ENCODE measurements at places on chromosomes 6 and 20.
A peak's percentile ranks its signal among the peaks of the same experiment; 100 is the strongest.

DNA sequence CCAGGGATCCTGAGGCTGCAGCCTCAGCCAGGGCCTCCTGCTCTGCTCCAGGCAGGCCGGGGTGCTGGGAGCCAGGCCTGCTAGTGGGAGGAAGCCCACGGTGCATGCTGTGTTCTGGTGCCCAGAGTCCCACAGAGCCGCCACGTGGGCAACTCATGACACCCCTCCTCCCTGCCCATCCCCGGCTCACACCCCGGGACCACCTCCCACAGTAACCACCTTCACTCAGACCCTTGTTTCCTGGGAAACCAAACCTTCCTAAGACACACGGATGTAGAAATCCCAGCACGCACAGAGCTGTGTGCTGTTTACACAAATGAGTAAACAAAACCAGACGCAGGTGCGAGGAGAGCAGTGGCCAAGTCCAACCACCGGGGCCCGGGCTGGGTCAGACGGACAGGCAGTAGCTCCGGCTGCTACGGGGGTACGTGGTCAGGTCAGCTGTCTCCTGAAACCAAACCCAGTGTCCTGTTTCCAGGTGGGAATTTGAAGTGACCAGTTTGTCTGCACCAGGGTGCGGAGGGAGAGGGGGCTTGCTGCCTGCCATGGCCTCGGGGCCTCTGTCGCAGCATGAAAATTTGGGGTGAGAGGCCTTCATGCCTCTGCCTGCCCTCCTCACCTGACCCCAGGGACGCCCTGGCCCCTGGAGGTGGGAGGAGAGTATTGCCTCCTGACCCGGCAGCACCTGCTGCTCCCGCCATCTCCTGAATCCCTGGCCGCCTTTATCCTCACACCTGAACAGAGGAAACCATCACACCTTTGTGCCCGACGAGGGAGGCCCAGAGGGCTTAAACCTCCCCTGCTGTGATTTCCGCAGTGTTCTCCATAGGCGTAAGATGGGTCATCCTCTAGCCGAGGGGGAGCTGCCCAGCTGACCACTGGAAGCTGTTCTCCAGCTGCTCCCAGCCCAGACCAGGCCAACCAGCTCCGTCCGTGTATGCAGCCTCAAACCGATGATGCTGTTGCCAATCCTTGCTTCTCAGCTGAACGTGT is 52.0 kb upstream of the SMOC2 start:
- DNase-seq = no peak

DNA sequence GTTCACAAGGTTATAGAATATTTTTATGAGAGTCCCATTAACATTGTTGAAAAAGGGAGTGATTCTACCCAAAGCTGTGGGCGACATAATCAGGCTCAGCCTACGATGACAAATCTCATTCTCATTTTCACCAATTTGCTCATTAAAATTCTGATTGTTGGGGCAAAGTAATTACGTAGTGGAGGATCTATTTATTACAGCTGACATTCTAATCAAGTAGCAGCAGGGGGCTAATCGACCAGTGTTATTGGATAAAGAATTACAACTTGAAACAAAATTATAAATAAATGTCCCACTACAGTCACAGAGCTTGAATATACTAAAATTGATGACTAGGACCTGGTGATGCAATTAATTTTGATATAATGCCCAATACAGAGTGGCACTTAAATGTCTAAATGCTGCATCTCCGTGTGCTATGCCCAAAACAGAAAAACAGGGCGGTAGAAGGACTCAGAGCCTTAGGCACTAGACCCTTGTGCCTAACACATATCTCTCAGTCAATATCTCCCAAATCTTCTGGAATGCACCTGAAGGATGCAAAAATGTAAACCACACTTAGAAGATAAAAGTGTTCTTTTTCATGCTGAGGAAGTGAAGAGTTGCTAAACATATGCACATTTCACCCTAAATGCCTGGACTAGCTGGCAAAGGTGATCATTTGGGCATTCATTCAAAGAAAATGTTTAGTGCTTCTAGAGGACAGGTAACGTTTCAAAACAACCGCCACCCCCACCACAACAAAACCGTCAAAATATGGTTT is 88.3 kb downstream of the CD24 start:
- no peak for DNase-seq

DNA sequence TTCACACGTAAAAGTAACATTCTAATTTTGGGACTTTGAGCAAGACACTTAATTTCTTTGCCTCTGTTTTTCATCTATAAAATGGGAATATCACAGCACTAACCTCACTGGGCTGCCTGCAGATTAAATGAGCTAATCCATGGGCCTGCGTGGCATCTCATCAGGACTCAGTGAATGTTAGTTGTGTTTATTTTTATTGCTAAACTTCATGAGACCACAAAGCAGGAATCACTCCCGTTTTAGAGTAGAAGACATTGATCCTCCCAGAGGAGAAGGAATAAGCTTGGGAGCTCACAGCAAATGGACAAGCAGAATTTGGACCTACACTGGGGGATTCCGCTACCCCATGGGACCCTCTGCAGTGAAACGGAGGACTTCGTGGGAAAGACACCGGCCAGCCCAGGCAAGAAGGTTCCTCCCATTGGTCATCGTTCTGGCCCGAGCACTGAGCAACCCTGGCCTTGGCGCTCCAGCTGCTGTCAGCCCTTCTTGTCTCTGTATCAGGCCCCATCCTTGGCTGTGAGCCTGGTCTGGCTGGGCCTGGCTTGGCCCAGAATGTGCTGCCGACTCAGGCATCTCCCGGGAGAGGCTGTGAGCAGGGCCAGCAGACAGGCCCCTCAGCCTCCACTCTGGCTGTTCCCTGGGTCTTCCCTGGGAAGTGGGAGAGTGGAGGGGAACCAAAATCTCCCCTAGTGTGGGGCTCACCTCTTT is 79.8 kb downstream of the NFATC2 start:
- peak; percentile 78 for DNase-seq

DNA sequence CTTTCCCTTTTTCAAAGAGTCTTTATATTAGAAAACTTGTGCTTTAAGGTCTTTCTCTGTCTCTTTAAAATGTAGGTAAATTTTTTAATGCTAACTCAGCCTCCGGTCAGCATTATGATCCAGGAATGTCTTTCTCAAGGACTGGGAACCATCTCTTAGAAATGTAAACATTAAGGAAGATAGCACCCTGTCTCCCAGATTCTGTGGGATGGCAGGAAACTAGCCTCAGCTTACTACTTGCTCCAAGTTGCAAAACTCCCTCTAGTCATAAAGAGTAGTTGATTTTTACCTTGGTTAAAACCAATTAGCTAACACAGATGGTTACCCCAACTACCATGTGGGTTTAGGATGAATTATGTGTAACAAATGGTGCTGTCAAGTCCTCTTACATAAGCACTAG is 4.7 kb upstream of the TAAR1 start:
- DNase-seq = no peak

DNA sequence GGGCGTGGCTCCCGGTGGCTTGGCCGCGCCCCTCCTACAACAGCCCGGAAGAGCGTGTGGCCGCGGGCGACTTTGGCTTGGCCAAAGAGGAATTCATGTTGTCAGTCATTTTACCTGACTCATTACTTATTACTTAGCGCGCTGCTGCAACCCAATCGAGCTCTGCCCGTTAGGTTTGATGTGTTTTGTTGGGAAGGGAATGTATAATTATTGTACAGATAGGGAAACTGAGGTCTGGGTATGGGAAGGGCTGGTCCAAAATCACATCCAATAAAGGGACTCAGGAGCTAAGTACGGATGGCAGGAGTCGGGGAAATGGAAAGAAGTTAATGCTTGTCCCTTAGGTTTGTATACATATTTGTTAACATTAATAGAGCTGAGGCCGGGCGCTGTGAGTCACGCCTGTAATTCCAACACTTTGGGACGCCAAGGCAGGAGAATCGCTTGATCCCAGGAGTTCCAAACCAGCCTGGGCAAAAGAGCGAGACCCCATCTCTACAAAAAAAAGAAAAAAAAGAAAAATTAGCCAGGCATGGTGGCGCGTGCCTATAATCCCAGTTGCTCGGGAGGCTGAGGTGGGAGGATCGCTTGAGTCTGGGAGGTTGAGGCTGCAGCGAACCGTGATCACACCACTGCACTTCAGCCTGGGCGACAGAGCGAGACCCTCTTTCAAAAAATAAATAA is 639 bp upstream of the ZNF335 start:
- DNase-seq = no peak

DNA sequence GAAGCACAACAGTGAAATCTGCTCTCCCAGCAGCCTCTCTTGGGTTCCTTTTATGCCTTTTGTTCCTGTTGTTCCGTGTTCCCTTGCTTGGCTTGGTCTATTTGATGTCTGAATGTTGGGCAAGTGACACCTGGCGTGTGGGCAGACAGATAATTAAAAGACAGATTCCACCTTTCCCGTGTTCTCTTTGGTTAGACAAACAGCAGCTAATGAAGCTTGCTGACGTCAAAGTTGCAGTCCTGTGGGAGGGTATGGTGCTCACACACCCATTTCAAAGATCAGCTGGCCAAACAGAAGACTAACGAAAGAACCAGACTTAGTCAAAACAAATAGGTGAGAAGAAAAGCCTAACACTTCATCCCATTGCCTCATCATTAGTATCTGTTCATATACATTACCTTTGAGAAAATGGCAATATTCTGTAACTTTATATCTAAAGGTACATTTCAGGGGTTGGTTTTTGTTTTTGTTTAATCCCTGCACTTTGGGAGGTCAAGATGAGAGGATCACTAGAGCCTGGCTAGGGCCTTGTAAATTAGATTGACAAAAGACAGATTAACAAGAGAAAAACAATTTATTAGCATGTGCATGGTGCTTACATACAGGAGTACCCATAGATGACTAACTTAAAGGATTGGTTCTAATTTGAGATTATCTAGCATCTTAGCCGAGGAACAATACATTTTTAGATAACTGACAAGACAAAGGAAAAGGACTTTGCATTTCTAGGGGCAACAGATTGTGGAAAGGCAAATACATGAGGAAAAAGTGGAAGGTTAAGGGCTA is 48.9 kb upstream of the TNFRSF21 start:
- no peak for DNase-seq

GRCh38 chr20:54350415-54350814 is 125.0 kb upstream of the DOK5 start:
- peak; percentile 67 for DNase-seq

DNA sequence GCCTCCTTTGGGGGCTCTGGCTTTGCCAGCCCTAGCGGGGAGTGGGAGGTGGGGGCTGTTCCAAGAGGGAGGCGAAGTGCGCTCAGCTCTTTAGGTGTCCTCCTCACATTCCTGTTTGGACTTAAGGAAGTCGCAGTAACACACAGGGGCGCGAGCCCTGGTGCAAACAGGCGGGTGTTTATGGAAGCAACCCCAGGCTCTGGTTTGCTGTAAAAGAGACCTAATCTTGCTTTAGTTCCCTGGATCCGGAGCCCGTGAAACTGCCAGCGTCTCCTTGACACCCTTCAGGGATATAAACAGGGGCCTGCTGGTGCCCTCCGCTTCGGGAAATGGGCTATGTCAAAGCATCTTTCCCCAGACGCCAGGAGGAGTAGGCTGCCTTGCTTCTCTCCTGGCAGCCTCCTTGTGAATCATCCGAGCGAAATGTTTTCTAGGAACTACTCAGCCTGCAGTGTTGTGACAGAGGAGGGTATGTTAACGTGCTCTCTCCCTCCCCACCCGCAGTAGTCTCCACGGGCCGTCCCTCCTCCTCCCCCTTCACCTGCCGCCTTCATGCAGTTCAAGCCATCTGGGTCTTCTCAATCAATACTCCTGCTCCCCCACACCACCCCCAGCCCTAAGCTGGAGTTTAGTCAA is 168.0 kb upstream of the LRFN2 start:
- peak; percentile 39 for DNase-seq

- no peak for DNase-seq
Measured at GRCh38 chr6:115071962-115072361, 729.1 kb upstream of the HS3ST5 start.

DNA sequence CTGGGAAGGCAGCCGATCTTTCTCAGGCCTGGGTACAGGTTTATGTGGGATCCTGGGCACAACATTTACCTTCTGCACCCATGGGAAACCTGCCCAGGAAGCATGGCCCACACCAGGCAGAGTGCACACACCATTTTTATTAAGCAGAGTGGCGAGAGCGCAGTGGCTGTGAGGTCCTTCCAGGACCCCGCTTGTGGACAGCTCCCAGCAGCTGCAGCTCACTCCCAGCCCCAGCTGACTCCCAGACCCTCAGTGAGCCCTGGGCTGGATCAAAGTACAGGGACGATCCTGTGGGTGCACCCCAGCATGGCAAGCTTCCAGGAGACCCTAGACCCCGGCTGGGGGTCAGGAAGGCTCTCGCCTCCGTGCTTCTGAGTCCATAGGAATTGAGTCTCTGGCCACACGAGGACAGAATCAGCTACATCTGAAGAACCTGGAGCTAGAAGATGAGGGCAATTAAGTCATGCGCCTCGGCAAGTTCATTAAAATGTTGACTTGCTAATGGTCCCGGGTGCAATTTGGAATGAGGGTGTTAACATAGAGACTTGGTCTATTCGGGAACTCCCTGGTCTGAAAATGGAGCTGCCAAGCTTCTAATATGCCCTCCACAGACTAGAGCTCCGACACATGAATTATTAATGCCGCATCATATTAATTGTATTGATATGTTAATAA is 65.4 kb upstream of the SLCO4A1 start:
- peak; percentile 18 for DNase-seq

DNA sequence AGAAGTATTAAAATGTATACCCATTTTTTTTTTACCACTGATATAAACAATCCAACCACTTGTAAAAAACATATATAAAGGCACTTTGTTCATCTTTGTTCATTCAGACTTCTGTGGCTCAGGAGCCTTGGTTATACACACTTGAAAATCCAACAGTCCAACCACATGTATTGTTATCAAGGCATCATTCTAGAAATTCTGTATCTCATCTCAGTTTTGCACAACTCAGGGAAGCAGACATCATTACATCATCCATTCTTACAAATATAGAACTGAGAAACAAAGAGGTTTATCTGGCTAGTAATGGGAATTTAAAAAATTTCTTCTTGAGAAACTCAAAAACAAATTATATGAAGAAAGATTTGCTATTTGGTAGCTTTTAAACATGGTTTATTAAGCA is 88.1 kb downstream of the HMGCLL1 start:
- DNase-seq = peak; percentile 4

DNA sequence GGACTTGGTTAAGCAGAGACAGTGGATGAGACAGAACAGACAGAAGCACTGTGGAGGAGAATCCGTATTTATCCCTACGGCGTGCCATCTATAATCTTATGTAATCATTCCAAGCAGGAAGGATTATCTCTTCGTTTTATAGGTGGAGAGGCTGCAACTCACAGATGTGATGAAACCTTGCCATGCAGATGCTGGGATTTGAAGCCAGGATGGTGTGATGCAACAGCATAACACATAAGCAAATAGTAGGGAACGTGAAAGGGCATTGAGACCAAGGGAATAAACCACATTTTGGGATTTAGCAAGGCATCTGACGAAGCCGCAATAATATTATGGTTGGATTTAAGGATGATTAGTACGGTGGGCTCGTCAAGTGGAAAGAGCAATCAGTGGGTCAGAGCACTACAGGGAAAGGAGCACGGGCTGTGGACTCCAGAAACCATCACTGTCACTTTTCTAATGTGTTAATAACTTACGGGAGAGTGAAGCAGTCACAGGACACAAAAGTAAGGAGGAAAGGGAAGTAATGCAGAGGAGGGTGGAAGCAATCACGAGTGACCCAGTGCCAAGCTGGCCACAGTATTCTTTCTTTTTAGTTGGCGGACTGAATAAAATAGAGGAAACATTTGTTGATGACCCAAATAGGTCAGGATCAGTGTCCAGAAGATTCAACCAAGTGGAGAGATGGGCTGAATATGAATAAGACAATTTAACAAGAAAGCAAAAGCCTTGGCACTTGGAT is 119.6 kb upstream of the EDN1 start:
- DNase-seq = no peak

Measured in fibroblast of the aortic adventitia (primary cell).